ENCODE measurements at places on chromosomes 16 and 17.

- no peak for DNase-seq
Observed at GRCh38 chr17:37261286-37261685, 114.5 kb upstream of the C17orf78 start.

DNA sequence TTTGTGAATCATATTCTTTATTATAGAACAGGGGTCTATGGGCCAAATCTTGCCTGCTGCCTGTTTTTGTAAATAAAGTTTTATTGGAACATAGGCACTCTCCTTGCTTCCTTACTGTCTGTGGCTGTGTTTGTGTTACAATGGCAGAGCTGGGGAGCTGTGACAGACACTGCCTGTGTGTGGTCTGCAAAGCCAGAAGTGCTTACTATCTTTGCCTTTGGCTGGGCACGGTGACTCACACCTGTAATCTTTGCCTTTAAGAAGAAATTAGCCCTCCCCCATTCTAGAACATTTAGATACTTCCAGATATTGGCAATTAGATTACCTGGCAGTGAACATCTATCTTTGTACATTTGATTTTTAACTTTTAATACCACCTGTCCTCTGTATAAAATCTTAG is 308.3 kb downstream of the FOXL1 start:
- no peak for DNase-seq

- no peak for DNase-seq
Observed at GRCh38 chr16:78395035-78395434, 295.6 kb downstream of the WWOX start.

- no peak for DNase-seq
Observed at GRCh38 chr17:57953705-57954396, 1.4 kb downstream of the CUEDC1 start.

DNA sequence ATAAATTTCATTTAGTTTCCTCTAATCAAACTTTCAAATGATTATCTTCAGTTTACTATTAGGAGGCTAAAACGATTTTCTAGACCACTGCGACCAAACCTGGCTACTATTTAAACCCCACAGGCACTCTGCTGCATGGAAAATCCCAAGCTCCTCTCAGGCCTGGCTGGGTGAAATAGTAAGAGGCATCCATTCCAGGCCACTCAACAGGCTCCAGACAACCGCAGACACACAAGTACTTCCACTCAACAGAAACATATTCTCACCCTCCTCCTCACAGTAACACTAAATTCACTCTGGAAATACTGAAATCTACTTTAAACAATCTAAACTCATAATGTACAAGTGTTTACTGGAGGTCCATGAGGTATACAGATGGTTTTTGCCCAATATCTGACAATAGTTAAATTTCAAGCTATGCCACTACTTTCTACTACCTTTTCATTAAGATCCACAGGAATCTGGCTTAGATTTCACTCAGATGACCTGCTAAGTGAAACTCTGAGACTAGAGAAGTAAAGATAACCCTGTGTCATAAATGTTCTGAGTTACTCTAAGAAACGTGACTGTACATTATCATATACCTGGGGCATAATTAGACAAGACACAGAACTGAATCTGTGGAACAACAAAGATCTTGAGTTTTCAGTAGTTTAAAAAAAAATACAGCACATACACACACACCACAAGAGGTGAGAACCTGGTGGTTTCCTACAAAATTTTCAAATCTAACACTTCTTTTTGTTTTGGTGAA is 10.4 kb downstream of the VPS53 start:
- no peak for DNase-seq

GRCh38 chr16:77775911-77776909 is 12.2 kb upstream of the VAT1L start:
- no peak for DNase-seq

GRCh38 chr16:10493276-10493675 is 87.1 kb downstream of the EMP2 start:
- DNase-seq: no peak

DNA sequence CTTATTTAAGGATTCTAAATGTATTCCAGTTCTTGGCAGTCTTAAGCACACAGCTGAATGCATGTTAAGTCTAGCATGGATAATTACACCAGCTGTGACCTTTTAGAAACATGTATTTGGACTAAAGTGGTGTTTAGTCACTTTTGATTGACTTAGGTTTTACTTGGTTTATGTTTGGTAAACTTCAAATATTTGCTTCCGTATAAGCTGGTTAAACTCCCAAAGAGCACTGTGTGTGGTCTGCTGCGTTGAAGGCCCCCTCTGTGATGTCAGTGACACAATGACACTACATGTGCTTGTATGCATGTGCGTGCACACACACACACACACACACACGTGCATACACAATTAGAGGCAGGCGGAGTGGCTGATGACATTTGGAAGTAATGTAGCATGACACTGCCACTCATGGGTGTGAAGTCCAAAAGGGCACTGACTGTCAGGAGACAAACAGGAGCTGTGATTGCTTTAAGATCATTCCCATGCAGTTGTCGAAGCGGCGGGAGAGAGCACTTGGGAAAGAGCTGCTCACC is 156.1 kb upstream of the CDH13 start:
- no peak for DNase-seq

GRCh38 chr16:2184346-2184745 is 12.1 kb downstream of the CASKIN1 start:
- no peak for DNase-seq

GRCh38 chr17:64423881-64424280 is 25.0 kb upstream of the MILR1 start:
- no peak for DNase-seq

DNA sequence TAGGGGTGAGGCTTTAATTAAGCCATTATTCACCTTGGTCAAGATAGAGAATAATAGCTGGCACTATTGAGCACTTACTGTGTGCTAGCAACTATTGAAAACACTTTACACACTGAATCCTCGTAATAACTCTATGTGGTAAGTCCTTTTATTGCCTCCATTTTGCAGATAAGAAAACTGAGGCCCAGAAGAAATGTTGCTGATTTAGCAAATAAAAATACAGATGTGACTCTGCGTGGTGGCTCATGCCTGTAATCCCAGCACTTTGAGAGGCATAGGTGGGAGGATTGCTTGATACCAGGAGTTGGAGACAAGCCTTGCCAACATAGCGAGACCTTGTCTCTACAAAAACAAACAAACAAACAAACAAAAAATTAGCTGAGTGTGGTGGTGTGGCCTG is 19.4 kb downstream of the OTOA start:
- no peak for DNase-seq

- no peak for DNase-seq
Observed at GRCh38 chr17:62672957-62673356, 45.5 kb downstream of the MRC2 start.

DNA sequence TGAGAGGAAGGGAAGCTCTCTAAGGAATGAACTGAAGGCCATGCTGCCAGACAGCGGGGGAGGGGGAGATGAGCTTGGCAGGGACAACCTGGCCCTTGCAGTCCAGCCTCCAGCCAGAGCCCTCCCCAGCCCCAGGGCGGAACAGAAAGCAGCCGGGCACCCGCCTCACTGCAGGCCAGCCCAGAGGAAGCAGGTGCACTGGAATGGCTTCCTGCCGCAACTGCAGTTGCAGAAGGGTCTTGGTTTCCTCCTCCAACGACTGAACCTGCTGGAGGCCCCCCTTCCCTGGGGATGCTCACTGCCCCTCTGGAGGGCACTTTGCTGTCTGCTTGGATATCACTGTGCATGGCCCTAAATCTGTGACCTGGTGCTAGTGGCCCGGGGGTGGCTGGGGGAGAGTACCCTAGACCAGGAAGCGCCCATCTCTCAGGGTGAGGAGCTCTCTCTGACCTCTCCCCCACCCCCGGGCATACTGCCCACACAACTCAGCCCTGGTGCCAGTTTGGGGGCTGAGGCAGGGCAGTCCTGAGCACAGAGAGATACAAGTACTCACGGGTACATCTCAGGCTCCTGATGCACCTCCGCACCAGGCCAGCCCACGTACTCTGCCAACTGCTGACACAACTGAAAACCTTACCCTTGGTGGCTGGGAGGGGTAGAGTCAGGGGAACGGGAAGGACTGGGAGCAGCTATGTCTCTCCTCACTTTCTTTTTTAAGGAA is 41.1 kb downstream of the MYO18A start:
- DNase-seq: no peak

DNA sequence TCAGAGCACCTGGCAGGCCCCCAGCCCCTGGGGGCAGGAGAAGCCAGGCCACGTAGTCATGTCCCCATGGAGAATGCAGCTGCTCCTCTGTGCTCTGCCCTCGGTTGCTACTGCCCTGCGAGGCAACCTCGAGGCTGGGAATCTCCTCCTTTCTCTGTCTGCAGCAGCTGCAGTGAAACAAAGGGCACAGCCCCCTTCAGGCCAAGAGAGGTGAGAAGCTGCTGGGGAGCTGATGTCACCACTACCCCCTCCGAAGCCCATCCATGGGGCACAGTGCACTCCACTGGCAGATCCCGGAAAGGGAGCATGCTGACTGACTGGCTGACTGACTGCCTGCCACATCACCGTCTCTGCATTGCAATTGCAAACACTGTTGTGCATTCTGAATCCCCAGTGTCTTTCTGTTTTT is 103.7 kb downstream of the GRIN2A start:
- DNase-seq: no peak

DNA sequence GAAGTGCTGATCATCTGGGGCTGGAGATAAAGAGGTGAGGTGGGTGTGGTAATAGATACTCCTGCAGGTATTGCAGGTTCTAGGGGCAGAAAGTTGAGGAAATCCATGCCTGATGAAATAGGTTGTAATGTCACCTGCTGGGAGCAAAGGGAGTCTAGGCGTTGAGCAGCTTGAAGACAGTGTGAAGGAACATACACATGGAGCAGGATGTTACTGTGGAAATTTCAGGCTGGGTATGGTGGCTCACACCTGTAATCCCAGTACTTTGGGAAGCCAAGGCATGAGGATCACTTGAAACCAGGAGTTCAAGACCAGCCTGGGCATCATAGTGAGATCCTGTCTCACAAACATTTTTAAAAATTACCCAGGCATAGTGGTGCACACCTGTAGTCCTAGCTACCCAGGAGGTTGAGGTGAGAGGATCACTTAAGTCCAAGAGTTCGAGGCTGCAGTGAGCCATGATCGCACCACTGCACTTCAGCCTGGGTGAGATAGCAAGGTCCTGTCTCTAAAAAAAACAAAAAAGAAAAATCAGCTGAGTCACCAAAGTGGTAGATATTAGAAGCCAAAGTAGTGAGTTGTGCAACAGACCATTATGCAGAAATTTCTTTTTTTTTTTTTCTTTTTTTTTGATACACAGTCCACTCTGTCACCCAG is 9.1 kb upstream of the CRYBA1 start:
- no peak for DNase-seq

DNA sequence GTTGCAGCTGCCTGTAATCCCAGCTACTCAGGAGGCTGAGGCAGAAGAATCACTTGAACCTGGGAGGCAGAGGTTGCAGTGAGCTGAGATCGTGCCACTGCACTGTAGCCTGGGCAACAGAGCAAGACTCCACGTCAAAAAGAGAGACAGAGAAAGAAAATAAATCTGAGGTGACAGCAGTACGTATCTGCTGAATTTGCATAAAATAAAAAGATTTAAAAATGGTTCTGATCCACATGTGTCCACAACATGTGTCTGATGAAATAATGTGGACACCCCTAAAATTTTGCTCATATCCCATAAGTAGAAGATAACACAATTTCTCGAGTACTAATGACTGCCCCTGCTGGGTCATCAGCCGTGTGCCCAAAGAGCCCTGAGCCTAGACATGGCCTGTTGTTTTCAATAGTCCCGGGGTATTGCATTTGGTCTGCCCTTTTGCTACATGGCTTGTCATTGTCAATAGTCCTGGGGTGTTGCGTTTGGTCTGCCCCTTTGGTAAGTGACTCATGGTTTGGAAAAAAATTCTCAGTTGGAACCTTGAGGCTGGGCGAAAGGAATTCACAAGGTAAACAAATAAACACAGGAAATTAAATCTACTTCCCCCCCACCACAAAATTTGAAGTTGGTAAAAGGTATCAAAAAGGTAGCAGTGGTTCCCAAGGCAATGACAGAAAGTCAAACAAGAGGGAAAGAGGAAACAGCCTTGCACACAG is 434.6 kb upstream of the MAF start:
- DNase-seq: no peak

DNA sequence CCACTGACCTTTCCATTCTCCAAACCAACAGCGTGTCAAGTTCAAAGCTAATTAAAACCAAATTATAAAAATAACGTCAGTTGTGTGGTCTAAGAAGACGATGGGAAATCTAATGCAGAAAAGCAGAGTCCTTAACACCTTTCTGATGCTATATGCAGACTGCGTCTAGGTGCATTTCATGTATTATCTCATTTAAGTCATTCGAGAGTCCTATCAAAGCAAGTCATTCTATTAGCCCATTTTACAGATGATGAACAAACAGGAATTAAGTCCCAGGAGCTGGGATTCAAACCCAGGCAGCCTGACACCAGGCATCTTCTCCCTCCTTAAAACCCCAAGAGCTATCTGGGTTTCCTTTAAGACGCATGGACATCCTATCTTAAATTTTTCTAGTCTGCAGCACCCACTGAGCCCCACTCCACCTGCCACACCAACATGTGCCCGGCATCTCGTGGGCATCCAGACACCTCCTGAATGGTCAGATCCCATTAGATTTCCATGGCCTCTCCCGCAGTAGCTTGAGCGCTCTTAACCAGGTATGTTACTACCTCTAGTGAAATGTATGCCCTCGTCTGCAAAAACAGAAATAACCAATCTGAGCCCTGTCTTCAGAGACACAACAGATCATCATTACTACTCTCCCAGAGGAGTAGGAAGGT is 115.1 kb downstream of the ZFHX3 start:
- no peak for DNase-seq

DNA sequence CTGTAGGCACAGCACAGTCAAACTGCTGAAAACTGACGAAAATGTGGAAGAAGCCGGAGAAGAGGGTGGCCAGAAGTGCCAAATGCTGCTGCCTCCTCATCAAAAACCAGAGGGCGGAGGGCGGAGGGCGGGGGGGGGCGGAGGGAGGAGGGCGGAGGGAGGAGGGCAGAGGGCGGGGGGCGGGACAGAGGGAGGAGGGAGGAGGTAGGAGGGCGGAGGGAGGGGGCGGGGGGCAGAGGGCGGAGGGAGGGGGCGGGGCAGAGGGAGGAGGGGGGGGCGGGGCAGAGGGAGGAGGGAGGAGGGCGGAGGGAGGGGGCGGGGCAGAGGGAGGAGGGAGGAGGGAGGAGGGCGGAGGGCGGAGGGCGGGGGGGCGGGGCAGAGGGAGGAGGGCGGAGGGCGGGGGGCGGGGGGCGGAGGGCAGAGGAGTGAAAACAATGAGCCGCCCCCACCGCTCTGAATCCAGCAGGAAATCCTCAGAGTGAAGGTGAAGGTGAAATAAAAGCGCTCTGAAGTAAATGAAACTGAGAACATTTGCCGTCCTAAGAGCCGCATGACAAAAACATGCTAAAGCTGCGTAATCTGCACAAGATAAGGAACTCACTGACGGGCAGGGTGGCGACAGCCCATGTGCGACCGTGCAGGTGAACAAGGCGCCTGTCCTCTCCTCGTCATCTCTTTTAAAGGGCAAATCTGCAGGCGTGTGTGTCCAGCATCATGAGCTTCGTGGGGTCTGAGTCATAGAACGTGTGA is 22.6 kb upstream of the CBFA2T3 start:
- no peak for DNase-seq

GRCh38 chr17:78355701-78356100 is 4.2 kb downstream of the SOCS3 start:
- DNase-seq: no peak

Measured in HEK293T (cell line).